ENCODE measurements at places on chromosomes 2 and 18.

- DNase-seq, result no peak
Measured at GRCh38 chr2:51258301-51258700, 226.4 kb upstream of the NRXN1 start.

- no peak for DNase-seq
Measured at GRCh38 chr2:127535422-127535901, at the start of gene MYO7B. TSS of gene MYO7B (plus strand) at chr2:127535683. CDS start at chr2:127559723, 24,040 bp downstream.

- DNase-seq, result no peak
Measured at GRCh38 chr2:180516232-180516631, 464.2 kb upstream of the UBE2E3 start.

GRCh38 chr2:38026846-38027245 is 49.1 kb downstream of the CYP1B1 start:
- no peak for DNase-seq

DNA sequence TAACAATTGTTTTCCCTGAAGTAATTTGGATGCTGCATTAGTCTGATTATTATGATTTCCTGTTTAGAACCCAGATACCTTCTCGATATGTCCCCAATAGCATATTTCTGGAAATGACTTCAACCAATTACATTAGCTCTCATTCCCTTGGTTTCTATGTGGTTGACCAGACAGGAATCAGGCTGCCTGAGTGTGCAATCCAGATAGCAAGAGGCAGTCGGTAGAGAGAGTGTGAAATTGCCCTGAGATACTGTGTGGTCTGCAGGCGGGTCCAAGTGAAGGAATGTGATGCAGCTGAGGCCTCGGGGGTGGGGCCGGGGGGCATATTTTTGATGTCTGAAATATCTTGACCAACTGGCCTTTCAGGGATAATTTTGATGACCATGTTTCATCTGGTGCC is 143.9 kb upstream of the ITGA6 start:
- no peak for DNase-seq

- DNase-seq, result no peak
Measured at GRCh38 chr2:149375801-149376361, 45.5 kb downstream of the LYPD6 start.

DNA sequence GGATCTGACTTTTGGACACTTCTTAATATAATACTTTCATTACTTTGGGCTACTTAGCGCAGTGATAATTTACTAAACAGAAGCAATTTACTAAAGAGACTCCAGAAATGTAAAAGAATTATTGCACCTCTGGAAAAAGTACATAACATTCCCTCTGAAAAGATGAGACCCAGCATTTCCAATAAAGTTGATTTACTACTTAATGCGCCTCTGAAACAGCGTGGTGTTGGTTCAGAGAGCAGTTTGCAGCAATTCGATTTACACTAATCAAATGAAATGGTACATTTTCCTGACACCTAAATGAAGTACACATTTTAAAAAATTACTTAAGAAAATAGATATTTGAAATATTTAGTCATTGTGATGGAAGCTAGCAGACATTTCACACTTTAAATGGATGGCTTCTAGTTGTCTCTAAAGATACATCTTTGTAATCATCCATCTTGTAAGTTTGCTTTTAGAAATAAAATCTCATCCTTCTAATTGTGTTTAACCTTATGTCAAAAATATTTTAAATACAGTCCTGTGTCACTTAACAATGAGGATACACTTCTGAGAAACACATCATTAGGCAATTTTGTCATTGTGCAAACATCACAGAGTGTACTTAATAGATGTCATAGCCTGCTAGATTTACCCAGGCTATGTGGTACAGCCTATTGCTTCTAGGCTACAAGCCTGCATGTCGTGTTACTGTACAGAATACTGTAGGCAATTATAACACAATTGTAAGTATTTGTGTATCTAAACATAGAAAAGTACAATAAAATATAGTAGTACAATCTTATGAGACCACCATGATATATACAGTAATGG is 284.6 kb upstream of the UBE2E3 start:
- no peak for DNase-seq

- DNase-seq, result no peak
Measured at GRCh38 chr2:168091986-168092385, 155.4 kb downstream of the STK39 start.

DNA sequence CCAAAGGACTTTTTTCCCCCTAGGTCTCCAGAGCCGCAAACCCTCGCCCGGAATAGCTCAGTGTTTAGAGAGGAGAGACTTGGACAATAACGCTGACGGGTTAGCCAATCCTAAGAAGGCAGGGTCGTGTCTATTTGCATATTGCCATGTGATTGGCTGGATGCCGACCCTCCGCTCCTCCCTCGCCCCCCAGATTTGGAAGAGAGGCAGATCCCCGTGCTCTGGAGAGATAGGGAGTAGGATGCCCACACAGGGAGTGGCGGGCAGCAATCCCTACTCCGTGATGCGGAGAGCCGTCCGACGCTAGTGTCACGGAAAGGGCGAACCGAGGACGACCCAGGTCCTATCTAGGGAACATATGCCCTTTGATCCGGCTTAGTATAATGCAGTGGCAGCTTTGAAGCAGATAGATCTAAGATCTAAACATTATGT is 1.4 kb downstream of the WNT6 start:
- no peak for DNase-seq
